Fibroblast of mammary gland (primary cell): ENCODE measurements at places on chromosomes 2 and 18.

- no peak for DNase-seq
These were observed 405.1 kb upstream of the POU3F3 start for GRCh38 chr2:104448661-104449440.

GRCh38 chr2:214052235-214052634 is 358.6 kb upstream of the VWC2L start:
- no peak for DNase-seq

DNA sequence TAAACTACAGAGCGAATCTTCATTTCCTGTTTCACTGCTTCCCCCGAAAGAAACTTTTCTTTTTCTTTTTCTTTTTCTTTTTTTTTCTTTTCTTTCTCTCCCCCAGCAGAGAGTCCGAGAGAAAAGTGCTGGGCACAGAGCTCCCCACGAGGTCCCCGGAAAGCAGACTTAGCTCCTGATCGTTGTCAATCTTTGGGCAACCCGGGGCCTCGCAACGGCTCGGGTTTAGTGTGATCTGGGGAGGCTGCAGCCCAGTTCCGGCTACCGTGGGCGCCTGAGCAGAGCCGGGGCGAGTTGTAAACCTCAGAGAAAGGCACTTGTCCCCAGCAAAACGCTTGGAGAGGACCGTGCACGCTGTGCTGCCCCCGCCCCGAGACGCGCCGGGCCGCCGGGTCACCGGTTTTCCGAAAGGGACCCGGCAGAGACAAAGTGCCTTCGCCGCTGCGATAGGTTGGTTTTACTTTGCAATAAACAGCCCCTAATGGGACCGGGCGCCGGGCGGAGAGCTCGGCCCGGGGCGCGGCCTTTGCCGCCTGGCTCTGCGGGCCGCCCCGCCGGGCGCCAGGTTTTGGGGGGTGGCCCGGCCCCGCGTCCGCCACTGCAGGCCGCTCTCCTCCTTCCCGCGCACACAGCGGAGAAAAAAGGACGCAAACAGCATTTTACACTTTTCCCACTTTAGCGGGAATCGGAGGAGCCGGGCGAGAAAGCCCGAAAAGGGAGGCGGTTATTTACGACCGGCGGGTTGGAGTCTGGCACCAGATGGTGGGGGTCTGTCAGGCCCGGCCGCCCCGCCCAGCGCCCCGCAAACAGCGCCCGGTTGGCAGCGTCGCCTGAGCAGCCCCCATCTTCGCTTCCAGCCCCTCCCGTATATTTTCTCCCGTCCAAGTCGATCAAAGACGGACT is 136.0 kb downstream of the INSIG2 start:
- DNase-seq, result no peak

GRCh38 chr2:9280224-9280623 is 73.6 kb downstream of the ASAP2 start:
- no peak for DNase-seq

DNA sequence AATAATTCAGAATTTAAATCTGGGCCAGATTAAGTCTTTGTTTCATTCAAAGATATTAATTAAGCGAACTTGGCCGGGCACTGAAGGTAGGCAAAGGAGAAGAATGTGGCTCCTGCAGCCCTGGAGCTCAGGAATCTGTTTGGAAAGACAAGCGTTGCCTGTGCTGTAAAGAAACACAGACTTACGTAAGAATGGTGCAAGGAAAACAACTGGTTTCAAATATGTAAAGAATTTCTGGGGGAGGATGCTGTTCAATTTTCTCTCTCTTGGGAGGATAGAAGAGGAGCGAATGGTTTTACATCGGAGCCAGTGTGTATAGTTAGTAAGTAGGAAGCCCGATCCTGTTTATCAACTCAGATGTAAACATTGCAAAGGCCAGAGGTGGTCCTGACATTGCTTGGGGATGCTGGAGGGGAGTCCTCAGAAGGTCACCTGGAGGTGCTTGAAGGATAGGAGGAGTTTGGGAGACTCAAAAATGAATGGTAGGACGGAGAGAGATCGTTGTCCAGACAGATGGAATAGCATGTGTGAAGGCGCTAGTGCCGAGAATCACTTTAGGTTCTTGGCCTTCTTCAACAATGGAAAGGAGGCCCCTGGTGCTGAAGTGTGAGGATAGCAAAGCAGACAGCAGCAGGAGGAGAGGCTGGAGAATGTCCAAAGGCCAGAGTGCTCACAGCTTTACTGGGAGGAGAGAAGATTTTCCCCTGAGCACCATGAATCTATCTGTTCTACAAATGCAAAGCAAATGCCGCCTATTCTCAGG is 456.1 kb downstream of the LPIN1 start:
- DNase-seq, result peak; percentile 58

DNA sequence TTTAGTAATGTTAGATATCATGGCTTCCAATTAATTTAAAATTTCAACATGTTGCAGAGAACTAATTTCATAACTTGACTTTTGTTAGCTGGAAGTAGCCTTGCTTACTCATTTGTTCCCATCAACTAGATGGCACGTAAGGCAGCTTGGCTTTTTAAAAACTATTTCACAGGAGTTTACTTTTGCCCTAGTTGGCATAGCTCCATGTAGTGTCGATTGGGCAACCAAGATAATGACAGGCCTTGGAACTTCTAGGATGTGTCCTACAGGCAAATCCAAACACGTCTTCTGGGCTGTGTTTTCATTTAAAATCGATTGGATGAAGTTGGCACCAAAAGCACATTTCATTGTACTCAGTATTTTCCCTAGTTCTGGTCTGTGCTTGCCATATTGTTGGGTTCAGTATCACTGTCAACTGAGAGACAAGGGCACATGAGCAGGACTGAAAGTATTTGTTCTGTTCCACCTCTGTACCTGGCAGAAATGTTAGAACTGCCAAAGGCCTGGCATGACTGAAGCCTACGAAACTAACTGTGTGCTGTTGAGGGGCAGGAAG is 29.4 kb downstream of the HADHB start:
- DNase-seq, result peak; percentile 97

DNA sequence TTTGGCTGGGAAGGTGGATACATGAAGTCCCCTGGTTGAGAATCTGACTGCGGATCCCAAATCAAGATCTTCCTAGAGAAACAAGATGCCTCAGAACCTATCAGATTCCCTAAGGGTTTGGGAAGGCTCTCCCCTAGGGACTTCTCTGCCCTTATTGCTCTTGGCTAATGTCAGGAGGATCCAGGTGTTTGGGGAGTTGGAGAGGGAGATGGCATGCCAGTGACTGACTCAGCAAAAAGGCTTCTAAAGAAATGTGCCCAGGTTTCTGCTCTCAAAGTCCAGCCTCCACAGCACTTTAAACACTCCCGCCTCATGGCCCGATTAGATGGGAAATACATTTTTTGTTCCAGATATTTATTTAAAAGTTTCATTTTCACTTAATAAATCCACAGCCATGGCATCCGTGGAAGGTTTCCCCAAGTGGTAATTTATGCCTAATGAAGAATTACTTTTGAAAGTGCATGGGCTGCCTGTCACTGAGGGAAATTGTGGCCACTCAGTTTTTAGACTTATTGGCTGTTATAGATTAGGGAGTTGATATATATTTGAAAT is 156.4 kb downstream of the OSR1 start:
- no peak for DNase-seq

DNA sequence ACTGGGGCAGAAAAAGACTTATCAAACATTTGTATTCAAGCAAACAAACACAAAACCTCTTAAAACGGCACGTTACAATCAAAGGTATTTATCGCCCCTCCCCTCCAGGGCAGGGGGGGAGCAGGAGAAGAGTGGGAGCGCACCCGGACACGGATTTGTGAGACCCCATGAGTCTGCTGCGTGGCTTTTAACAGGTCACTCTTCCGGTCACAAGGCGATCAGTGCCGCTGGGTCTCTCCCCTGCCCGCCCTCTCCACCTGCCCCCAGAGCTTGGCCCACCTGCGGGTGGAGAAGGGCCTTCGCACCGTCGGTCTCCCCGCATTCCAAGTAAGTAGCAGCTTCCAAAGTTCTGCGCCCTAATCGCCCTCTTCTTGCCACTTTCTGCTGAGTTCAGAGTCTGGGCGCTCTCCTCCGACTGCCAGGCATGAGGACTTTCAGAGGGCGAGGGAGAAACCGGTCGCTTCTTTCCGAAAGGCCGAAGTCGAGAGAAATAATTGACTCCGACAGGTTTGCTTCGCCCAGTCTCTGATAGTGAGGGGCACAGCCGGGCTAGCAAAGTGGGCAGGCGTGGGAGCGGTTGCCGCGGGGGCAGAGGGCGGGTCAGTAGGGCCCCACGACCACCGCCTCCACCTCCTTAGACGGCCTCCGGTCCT is 800 bp downstream of the RPRM start:
- DNase-seq, result no peak

DNA sequence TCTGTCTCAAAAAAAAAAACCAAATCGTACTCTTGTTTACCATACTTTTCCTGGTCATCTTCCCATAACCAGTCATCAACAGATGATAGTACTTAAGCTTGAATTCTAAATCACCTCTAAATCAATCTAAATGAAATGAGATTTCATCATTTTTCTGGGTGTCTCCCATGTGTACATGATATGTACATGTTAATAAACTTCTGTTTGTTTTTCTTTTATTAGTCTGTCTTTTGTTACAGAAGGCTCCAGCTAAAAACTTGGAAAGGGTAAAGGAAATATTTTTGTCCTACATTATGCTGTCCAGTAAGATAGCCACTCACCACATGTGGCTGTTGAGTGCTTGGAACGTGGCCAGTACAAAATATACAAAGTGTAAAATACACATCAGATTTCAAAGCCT is 78.7 kb upstream of the MSH6 start:
- DNase-seq, result no peak

DNA sequence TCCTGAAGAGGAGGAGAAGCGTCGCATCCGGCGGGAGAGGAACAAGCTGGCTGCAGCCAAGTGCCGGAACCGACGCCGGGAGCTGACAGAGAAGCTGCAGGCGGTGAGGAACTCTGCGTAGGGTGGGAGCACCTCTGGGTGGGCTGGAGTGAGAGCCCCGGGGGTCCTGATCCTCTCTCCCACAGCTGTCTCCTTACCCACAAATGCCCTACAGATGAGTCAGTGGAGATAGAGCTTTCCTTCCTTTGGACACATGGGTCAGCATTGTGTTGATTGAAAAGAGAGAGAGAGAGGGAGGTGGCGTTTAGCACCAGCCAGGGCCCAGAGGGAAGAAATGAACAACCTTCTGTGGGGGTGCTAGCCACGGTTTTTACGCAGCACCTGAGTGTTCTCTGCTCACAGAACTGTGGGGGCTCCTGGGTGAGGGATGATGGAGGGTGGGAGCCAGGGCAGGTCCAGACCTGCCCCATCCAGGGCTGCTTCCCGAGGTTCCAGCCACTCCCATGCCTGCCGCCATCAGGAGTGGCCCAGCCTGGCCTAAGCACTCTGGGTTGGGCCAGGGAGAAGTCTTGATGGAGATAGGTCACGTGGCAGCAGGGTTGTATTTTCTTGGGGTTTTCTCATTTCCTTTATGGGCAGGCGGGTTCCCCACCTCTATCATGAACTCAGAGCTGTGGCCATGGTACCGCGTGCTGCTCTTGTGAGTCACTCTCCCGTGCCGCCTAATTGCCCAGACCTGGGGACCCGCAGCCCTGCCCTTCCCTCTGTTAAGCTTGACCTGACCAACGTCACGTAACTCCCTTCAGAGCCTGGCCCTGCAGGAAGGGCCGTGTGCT is 16.3 kb downstream of the FOSL2 start:
- no peak for DNase-seq

- no peak for DNase-seq
These were observed 188.9 kb downstream of the C1D start for GRCh38 chr2:67873916-67874315.

DNA sequence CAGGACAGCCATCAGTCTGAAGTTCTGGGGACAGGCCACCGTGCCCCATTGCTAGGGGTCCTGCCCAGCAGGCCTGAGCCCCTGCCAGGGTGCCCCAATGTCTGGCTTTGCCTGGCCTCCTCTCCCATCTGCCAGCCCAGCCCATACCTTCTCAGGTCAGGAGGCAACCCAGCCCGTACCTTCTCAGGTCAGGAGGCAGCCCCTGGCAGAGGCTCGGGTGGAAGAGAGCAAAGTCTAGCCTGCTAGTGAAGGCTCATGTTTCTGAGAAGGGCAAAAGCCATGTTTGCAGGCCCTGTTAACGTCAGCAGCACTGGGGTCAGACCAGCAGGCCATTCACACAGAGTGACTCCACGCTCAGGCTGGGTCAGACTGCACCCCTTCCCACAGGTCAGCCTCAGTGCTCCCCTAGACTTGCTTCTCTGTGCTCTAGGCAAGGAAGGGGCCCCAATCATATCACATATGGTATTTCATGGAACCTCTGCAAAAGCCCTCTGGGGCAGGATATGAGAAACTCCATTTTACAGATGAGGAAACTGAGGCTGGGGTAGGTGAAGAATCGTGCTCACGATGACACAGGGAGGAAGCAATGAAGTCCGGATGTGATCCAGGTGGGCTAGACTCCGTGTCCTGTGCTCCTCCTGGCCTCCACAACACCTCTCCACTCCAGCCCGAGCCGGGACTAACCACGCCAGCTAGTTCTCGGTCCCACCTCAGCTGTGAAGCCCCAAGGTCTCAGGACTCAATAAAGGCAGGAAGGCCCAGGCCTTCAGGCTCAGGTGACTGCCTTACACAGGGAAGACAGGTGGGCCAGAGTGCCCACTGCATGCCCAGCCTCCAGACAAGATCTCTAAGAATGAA is 9.5 kb downstream of the SDC1 start:
- no peak for DNase-seq

DNA sequence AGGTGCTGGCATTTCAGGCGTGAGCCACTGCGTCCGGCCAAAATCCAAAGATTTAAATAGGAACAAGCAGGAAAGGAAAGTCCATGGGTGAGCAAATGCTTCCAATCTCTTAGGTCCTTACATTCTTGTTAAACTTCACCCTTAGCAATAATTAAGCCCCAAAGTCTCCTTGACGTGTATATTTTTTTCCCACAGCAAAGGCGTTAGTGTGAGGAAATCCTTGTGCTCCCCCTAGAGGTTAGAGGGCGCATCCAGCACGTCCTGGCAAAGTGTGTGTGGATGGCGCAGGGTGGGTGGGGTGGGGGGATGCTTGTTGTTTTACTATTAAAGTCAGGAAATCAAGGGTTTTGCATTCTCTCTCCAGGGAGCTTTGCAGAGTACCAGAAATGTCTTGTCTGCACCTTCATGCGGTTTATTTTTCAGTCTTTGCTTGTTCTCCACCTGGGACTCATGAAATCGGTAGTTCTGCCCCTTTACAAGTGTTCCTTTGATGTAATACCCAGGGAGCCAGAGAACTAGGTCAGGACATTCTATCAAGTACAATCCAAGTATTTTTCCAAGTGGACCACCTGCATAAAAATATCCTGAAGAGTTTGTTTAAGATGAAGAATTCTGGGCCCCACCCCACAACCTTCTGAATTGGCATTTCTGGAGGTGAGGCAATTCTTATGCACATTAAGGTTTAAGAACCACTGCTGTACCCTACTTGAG is 22.2 kb upstream of the ITSN2 start:
- peak; percentile 71 for DNase-seq

- no peak for DNase-seq
These were observed 145.2 kb upstream of the MMADHC start for GRCh38 chr2:149732730-149733290.
